Natural killer cell (primary cell): ENCODE measurements at places on chromosomes 6 and 20. TPM values are rescaled to one million over a fixed set of nuclear protein-coding genes. Genes with fewer than 3 reads are reported as not detected.

The TNXB gene
- 15.2 TPM for total RNA-seq

The RREB1 gene
- total RNA-seq = 42.2 TPM

The DSTN gene
- 47.5 TPM for total RNA-seq

The CTCFL gene
- total RNA-seq = not detected

The MATN4 gene
- total RNA-seq = not detected

The LCA5 gene
- total RNA-seq = not detected

The HDAC2 gene
- total RNA-seq = 55.1 TPM

The ARHGAP40 gene
- not detected for total RNA-seq

The TFAP2D gene
- not detected for total RNA-seq

DNA sequence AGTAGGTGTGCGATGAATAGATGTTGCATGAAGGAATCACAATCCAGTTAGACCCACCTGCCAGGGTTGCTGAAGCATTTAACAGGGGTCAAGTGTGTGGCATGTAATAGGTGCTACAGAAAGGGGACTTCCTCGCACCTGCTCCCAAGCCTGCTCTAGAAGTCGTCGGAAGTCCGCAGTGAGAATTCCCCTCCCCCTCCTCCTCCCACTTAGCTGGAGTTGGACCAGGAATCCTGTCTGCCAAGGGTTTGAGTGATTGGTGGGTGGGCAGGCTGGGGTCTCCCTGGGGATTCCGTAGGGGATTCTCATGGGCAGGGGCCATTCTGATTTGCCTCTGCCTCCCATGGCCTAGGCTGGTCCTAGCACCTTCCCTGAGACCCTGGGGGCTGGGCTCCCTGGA is 10.3 kb downstream of the SCRT2 start:
- H3K27ac ChIP-seq = no peak overlapping the region
- H3K27me3 ChIP-seq = peaks cover 19% of the 10 kb centered on the region
- H3K4me1 ChIP-seq = peaks cover 7% of the 10 kb centered on the region
- no peak overlapping the region for H3K4me3 ChIP-seq
- DNase-seq = no peak

DNA sequence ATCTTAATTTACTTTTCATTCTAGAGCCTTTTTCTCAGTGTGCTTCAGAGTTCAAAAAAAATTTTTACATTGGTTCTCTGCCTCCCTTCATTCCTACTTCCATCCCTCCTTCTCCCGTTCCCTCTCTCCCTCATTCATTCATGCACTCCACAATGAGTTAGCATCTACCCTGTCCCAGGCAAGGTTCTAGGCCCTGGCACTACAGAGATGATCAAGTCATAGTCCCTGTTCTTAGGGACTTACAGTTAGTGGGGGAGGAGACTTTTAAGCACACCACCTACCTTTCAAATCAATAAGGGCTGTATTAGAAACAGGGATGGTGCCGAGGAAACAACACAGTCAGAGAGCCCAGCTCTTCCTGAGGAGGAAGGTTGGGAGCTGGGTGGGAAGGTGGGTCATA is 40.3 kb downstream of the MAP3K5 start:
- no peaks in the 10 kb centered on the region for H3K27me3 ChIP-seq
- no peaks in the 10 kb centered on the region for H3K36me3 ChIP-seq
- H3K27ac ChIP-seq = peak overlapping the region; percentile 76
- H3K4me3 ChIP-seq = no peak overlapping the region

DNA sequence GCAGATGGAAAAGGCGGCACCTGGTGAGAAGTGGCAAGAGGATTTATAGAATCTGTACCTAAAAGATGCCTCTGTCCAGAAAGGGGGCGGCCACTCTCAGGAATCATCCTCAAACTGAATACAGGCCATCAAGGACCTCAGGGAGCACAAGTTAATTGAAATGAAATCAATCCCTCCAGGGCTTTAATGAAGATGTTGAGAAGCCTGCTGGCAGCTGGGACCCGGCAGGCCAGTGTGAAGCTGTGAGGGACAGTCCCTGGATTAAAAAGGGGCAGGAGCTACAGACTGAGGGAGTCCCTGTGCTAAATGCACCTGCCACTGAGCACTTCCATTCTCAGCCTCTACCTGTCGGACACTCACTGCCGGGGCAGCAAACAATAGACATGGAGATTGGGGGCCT is 107.7 kb upstream of the GGTLC1 start:
- H3K27me3 ChIP-seq = no peaks in the 10 kb centered on the region
- DNase-seq = no peak
- H3K36me3 ChIP-seq = no peaks in the 10 kb centered on the region
- no peak overlapping the region for H3K4me3 ChIP-seq

DNA sequence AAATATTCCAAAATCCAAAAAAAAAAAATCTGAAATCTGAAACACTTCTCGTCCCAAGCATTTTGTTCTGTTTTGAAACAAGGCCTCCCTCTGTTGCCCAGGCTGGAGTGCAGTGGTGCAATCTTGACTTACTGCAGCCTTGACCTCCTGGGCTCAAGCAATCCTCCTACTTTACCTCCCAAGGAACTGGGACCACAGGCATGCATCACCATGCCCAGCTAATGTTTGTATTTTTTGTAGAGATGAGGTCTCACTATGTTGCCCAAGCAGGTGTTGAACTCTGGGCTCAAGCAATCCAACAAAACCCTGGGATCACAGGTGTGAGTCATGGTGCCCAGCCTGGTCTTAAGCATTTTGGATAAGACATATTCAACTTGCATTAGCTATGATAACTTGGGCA is 13.6 kb downstream of the SESN1 start:
- H3K27me3 ChIP-seq = no peaks in the 10 kb centered on the region
- H3K36me3 ChIP-seq = peaks cover 2% of the 10 kb centered on the region
- no peak overlapping the region for H3K4me3 ChIP-seq
- DNase-seq = no peak
- no peaks in the 10 kb centered on the region for H3K4me1 ChIP-seq
- no peak overlapping the region for H3K27ac ChIP-seq

DNA sequence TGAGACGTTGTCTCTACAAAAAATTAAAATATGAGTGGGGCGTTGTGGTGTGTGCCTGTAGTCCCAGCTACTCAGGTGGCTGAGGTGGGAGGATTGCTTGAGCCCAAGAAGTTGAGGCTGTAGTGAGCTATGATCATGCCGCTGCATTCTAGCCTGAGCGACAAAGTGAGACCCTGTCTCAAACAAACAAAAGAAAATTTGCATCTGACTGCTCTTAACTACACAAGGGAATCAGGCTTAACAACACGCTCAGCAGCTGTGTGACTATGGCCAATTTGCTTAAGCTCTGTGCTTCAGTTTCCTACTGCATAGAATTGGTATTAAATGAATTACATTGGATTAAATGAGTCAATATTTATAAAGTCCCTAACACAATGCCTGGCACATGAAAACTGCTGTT is 24.3 kb upstream of the MRPS10 start:
- peaks cover 7% of the 10 kb centered on the region for H3K4me1 ChIP-seq
- H3K27ac ChIP-seq = no peak overlapping the region
- no peak for DNase-seq
- H3K27me3 ChIP-seq = no peaks in the 10 kb centered on the region
- H3K36me3 ChIP-seq = peaks cover 51% of the 10 kb centered on the region

- H3K4me1 ChIP-seq = peaks cover 2% of the 10 kb centered on the region
- H3K27ac ChIP-seq = no peak overlapping the region
- H3K36me3 ChIP-seq = no peaks in the 10 kb centered on the region
- H3K4me3 ChIP-seq = no peak overlapping the region
Measured at GRCh38 chr6:40796260-40797221, 209.4 kb upstream of the LRFN2 start.

DNA sequence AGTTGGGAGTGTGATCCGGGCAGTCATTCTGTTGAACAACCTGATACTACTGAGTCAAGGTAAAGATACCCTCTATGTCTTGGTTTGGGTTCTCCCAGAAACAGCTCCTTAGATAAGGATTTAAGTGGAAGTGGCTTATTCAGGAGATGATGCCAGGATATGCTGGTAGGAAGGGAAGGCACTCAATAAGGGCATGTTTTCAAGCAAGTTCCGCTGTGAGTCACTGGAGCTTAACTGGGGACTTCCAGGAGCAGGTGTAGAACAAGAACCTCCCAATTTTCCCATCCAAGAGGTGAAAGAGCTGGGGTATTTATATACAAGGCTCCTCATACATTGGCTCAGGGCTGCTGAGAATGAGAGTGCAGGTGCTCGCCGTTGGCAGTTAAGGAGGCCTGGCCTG is 218.6 kb downstream of the AKAP7 start:
- no peaks in the 10 kb centered on the region for H3K27me3 ChIP-seq
- H3K27ac ChIP-seq = no peak overlapping the region
- no peak overlapping the region for H3K4me3 ChIP-seq
- H3K4me1 ChIP-seq = no peaks in the 10 kb centered on the region
- no peak for DNase-seq

DNA sequence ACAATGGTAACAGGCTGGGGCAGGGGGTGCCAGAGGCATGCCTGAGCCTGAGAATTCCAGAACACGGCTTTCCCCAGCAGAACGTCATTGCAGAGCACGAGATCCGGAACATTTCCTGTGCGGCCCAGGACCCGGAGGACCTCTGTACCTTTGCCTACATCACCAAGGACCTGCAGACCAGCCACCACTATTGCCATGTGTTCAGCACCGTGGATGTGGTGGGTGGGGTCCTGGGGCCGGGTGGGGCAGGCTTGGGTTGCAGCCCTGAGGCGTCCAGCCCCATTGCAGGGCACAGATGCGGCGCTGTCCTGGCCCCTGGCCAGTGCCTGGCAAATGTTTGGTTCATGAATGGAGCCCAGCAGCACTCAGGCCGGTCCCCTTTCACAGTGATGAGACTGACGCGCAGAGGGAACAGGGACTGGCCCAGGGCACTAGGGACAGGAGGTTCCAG is 57.1 kb downstream of the TCP11 start:
- peak; percentile 7 for DNase-seq
- no peaks in the 10 kb centered on the region for H3K27me3 ChIP-seq
- H3K4me3 ChIP-seq = no peak overlapping the region
- peaks cover 48% of the 10 kb centered on the region for H3K36me3 ChIP-seq

DNA sequence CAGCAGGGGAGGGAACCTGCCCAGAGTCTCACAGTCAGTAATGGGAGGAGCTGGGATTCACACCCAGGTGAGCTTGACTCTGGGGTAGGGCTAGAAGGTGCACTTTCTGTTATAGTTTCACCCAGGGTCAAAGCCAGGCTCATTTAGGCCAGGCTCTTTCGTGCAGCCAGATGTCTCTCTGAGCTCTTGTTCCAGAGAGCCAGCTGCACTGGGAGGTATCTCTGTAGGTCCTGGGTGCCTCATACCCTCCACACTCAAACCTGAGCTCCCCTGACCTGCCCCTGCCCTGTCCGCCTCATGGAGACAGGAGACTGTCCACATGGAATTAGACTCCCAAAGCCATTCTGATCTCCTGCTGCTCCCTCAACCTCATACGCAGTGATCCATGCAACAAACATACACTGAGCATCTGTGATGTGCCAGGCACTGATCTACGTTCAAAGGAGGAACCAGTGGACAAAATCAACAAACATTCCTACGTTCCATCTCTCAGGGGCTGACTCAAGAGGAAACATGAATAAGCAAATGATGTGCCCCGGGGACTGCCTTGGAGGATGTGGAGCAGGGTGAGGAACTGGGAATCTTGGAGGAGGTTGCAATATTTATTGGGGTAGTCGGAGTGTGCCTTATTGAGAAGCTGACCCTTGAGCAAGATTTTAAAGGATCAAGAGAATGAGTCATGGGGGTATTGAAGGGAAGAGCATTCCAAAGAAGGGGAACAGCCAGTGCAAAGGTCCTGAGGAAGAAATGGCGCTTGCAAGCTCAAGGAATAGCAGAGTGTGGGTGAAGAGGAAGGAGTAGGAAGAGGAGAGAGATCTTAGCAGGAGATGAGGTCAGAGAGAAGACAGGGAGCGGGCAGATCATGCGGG is 71.3 kb upstream of the TOX2 start:
- H3K27me3 ChIP-seq = no peaks in the 10 kb centered on the region
- peaks cover 11% of the 10 kb centered on the region for H3K4me1 ChIP-seq
- H3K27ac ChIP-seq = no peak overlapping the region
- no peaks in the 10 kb centered on the region for H3K36me3 ChIP-seq
- no peak for DNase-seq

DNA sequence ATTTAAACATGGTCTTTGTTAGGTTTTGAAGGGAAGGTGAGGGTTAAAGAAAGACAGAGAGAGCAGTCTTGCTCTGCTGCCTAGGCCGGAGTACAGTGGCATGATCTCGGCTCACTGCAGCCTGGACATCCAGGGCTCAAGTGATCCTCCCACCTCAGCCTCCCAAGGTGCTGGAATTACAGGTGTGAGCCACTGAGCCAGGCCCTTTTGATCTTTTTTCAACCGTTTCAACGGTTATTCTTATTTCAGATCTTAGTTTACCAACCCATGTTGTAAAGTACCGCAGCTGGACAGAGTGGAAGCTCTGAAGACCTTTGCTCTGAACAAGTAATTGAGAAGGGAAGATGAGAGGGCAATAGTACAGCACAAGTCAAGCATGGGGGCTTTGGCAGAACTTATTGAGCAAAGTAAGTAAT is 1.2 kb upstream of the SRPK1 start:
- no peak overlapping the region for H3K27ac ChIP-seq
- H3K4me3 ChIP-seq = no peak overlapping the region
- no peaks in the 10 kb centered on the region for H3K36me3 ChIP-seq
- no peak for DNase-seq

- H3K27me3 ChIP-seq = no peaks in the 10 kb centered on the region
- no peak overlapping the region for H3K27ac ChIP-seq
- peaks cover 39% of the 10 kb centered on the region for H3K4me1 ChIP-seq
- H3K36me3 ChIP-seq = no peaks in the 10 kb centered on the region
Measured at GRCh38 chr6:37192666-37193065, 22.7 kb downstream of the PIM1 start.

DNA sequence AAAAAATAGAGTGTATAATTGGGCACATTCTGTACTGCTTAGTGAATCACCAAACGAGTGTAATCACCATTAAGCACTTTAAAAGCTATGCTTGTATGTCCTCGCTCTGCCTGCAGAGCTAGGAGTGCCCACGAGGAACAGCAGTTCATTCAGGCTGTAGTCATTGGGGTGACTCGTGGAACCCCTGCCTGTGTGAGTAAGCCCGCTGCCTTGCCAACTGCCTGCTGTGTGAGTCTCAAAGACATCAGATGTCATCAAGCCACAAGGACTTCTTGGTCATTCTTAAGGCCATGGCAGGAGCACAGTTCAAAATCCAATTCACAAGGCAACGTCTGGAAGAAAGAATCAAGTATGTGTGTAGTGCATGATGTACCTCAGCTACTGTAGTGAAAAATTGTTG is 60.4 kb downstream of the FOXO3 start:
- H3K4me1 ChIP-seq = peaks cover 14% of the 10 kb centered on the region
- H3K36me3 ChIP-seq = no peaks in the 10 kb centered on the region
- no peaks in the 10 kb centered on the region for H3K27me3 ChIP-seq
- no peak overlapping the region for H3K4me3 ChIP-seq
- H3K27ac ChIP-seq = no peak overlapping the region

GRCh38 chr6:52653151-52653550 is 17.8 kb upstream of the TMEM14A start:
- no peak for DNase-seq
- no peaks in the 10 kb centered on the region for H3K4me1 ChIP-seq
- no peaks in the 10 kb centered on the region for H3K27me3 ChIP-seq

DNA sequence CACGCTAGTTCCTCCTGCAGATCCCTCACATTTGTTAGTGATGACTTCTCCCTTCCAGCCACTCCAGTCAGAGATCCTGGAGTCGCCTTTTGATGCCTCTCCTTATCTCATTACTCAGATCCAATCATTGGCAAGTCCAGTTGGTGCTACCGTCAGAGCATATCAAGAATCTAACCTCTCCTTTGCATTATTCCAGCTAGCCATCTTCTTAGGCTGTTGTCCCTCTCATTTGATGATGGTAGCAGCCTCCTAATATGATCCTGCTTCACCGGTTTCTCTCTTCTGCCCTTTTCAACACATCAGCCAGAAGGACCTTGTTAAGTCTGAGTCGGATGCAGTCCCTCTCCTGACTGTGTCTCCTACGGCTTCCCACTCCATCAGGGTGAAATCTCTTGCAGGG is 305.6 kb downstream of the THBS2 start:
- H3K36me3 ChIP-seq = no peaks in the 10 kb centered on the region
- H3K4me1 ChIP-seq = no peaks in the 10 kb centered on the region
- H3K4me3 ChIP-seq = no peak overlapping the region
